ENCODE measurements at places on chromosomes 7 and 10. TPM values are rescaled to one million over a fixed set of nuclear protein-coding genes. Genes with fewer than 3 reads are reported as not detected.

DNA sequence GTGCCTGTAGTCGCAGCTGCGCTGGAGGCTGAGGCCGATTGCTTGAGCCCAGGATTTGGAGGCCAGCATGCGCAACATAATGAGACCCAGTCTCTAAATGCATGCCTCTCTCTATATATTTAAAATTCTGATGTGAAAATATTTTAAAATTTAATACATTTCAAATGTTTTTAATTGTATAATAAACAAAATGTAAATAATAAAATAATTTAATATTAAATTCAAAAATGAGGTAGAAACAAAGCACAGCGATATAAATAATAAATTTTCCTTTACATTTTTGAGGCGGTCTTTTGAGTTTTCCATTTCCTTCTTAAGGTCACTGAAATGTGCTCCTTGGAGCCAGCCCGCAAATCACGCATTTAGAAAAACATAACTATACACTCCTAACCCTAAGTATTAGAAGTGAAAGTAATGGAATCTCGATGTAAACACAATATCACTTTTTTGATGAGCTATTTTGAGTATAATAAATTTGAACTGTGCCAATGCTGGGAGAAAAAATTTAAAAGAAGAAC is 523 bp upstream of the CDK1 start:
- DNase-seq, result no peak

CCL24 gene
- 2.4 TPM for total RNA-seq

- no peak for DNase-seq
These were observed 48.3 kb downstream of the LANCL2 start for GRCh38 chr7:55413442-55413841.

CYP2C9 gene
- not detected for total RNA-seq

DNA sequence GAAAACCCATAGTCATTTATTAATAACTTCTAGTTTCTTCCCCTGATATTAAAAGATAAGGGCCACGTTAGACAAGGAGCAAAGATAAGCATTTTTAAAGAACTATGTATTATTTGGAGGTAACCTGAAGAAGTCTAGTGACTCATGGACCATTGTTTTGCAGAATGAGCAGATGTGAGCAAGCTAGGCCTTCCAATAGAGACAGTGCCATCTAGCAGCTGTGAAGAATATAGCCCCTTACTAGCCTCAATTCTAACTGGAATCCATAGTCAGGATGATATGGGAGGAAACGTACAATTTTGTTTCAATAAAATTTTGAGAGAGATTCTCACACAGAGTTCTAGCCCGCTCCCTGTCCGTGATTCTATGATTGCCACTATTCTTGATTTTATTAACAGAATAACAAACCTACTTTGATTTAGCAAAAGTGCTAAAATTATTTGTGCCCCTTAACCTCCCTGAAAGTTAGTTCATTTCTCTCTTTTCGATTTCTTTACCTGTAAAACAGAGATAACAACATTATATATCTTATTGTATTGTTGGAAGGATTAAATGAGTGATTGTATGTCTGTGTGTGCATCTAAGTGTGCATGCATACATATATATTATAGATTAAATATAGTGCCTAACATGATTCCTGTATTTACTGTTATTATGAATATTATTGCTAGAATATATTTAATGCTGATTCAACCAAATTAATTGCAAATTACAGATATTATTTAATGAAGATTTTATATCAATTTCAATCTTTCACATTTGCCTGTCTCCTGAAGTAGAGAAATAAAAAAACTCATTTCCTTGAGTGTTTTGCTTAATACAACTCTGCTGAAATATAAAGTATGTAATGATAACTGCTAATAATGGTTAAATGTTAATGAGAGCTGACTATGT is 22.7 kb downstream of the FAM237B start:
- DNase-seq, result no peak

DNA sequence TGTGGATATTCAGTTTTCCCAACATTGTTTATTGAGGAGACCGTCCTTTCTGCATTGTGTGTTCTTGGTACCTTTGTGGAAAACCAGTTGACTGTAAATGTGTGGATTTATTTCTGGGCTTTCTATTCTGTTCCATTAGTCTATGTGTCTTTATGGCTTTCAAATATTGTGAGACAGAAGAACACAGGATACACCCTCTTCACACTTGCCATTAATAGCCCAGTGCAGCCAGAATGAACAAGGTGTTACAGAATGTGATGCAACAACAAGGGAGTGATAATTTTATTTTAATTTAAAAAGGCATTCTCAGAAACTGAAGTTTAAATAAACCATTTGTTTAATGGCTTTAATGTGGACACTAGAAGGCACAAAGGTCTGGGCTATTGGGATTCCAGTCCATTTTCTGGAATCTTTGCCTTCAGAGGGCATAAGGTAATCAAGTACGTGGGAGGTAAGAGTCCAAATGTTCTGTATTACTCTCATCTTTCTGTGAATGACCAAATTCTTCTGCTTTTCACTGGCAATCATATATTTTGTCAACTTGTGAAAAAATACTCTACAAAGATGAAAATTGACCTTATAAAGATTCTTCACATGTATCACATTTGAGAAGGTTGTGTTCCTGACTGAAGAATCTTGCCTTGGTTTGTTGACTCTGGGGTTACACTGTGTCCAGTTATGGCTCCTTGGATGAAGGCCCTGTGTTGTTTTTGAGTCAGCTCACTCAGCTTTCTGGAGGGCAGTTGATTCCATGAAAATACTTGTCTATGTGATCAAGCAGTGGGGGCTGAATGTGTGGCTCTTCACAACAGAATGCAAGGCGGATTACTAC is 962.7 kb downstream of the LRMDA start:
- DNase-seq, result no peak

DNA sequence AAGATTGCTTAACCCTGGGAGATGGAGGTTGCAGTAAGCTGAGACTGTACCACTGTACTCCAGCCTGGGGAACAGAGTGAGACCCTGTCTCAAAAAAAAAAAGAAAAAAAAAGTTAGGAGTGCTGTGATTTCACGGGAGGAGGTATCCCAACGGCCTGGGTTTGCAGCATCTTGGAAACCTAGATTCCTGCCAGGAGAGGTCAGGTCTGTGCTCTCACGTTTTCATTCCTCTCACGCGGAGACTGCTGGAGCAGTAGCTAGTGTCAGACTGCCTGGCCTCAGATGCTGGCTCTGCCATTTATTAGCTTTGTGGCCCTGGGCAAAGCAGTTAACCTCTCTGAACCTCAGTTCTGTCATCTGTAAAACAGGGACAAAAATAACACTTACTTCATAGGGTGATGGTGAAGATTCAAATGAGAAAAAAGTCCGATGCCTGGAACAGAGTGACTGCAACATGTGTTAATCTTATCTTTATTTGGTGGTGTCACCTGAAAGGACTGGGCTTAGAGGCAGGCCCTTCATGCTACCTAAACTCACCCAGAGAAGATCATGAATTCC is 94.9 kb downstream of the GAD2 start:
- no peak for DNase-seq

GRCh38 chr7:150368884-150369747 is 494 bp downstream of the REPIN1 start:
- peak; percentile 84 for DNase-seq

DNA sequence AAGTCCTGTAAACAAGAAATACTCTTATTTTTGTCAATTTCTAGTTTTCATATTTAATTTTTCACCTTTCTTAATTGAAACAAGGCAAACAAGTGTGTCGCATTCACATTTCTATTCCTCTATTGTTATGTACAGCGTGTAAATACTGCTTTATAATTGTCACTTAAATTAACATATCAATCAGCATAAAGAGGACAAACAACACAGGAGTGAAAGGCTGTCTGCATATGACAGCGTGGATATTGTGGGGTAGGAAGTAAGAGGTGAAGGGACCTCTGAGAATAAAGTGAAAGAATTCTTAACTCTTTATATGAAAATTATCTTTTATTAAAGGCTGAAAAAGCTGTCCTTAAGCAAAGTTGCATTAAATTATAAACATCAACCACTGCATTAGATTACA is 797.9 kb upstream of the COBL start:
- DNase-seq, result no peak

GRCh38 chr10:96468845-96469244 is 44.9 kb downstream of the TLL2 start:
- no peak for DNase-seq

DNA sequence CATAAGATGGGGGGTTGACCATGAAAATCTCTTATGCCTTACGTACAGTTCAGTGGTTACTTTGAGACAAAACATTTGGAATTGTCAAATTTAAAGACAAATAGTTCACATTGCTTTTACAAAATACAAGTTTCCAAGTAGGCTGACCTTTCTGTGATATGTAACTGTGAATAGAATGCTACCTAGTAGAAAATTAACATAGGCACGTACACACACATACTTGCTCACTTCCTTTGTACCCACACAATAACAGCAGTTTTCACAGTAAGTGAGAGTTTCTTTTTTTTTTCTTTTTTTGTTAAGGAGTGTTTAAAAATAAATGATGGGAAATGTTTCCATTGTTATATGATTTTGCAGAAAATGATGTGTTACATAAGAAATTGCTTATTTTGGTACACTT is 53.3 kb upstream of the SP8 start:
- no peak for DNase-seq

DNA sequence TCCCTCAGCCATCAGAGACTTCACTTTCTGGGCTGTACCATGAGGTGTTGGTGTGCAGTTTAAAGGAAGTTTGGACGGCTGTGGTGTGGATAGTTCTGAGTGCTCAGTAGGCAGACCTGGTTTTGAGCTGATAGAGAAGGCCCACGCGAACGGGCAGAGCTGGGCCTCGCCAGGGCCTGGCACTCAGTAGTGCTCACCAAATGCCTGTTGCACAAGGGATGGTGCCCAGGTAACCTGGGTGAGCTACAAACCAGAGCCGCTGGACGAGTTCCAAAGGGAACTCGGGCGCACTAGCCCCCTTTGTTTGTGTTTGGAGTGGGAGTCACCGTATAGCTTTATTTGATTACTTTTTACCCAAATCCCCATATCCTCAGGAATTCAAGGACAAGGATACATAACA is 95.5 kb downstream of the LHPP start:
- DNase-seq, result peak; percentile 39

CYP2E1 gene
- 3.4 TPM for total RNA-seq

- no peak for DNase-seq
These were observed 9.4 kb downstream of the FZD9 start for GRCh38 chr7:73442903-73443500.

DNA sequence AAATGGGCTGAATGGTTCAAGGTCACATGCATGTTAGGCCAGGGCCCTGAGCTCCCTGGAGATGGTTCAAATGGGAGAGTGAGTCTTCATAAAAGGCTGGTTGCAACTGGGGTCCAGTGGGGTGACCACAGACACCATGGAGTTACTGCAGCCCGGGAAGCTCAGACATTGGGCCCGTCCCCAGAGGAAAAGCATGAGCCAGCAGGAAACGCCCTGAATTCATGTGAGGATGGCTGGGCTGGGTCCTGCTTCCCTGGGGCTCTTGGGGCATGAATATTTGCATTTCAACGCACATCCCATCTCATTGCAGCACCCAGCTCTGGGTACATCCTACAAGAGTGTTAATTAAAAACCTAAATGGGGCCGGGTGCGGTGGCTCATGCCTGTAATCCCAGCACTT is 549.0 kb downstream of the TCERG1L start:
- peak; percentile 34 for DNase-seq

DNA sequence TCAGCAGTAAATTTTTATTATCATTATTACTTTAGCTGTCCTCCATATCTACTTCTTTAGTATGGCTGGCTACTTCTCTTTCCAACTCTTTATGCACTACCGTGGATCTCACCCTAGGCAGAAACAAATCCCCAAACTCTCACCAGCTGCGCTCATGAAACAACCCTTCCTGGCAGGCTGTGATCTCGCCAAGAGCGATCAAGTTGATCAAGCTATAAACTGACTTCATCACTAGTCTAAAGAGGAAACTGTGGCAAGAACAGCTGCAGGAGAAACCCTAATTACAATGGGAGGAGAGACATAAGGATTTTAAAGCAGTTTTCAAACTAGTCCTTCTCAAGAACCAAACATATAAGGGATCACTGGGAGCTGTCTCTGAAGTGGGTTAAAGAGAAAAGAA is 160.5 kb upstream of the PRSS58 start:
- DNase-seq, result no peak

- DNase-seq, result no peak
These were observed 226.0 kb downstream of the SFMBT2 start for GRCh38 chr10:7184660-7185366.

OR2A14 gene
- not detected for total RNA-seq

CCDC146 gene
- 25.1 TPM for total RNA-seq

DNA sequence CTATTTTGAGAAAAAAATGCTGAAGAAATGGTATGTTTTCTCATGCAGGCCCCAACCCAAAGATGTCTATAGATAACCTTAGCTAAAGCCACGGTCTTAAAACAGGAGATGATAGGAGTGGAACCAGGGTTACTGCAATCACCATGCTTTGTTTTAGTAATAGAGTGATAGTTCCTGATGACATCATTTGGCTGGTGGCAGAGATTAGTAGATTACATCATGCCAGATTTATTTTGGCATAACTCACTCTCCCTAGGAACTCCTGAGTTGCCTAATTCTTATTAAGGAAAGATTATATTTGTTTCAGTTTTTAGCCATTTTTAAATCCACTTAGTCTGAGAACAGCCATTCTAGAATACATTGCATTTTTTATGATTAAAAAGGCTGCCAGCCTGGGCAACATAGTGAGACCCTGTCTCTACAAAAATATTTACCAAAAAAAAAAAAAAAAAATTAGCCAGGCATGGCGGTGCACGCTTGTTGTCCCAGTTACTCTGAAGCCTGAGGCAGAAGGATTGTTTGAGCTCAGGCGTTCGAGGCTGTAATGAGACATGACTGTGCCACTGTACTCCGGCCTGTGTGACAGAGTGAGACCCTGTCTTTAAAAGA is 17.8 kb downstream of the ENO4 start:
- no peak for DNase-seq

- no peak for DNase-seq
These were observed 2.1 kb upstream of the PPP2R2D start for GRCh38 chr10:131898713-131899112.

DNA sequence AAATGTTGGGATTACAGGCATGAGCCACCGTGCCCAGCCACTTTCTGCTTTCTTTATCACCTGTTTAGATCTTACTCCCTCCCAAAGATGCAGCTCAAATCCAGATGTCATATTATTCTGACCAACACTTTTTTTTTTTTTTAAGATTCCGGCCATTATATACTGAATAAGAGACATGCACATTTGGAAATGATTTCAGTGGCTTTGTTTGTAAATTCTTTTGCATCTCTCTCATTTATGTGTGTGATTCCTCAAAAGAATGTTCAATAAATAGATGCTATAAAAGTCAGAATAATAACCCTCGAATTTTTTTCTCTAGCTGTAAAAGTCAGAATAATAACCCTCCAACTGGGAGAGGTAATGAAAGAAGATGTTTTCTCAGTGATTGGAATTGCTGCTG is 25.4 kb downstream of the HECW1 start:
- no peak for DNase-seq

Measured in aorta (tissue), 5 donors.